ENCODE measurements at places on chromosomes 5 and 9.

- DNase-seq = no peak
Measured at GRCh38 chr9:105958587-105958986, 264.2 kb downstream of the TMEM38B start.

GRCh38 chr9:91126761-91127445 lies 234.8 kb downstream of the AUH start:
- DNase-seq = no peak

DNA sequence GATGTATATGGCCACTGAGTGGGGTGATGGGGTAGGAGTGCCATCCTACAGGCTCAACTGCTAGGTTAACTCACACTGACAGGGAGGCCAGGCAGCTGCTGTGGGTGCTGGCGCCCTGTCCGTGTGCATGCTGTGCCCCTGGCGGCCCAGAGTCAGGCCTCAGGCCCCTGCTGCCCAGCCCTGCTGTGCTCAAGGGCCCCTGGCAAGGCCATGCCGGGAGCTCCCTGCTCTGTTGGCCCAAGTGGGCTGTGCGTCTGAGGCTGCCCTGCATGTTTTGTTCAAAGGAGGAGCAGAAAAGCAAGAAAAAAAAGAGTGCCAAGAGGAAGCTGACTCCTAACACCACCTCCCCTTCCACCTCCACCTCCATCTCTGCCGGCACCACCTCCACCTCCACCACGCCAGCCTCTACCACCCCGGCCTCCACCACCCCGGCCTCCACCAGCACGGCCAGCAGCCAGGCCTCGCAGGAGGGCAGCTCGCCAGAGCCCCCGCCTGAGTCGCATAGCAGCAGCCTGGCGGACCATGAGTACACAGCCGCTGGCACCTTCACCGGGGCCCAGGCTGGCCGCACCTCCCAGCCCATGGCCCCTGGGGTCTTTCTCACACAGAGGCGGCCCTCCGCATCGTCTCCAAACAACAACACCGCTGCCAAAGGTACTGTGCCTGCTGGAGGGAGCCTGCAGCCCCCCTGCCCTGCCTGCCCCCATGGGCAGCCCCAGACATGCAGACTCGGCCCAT lies 100.1 kb downstream of the PHF2 start:
- no peak for DNase-seq

DNA sequence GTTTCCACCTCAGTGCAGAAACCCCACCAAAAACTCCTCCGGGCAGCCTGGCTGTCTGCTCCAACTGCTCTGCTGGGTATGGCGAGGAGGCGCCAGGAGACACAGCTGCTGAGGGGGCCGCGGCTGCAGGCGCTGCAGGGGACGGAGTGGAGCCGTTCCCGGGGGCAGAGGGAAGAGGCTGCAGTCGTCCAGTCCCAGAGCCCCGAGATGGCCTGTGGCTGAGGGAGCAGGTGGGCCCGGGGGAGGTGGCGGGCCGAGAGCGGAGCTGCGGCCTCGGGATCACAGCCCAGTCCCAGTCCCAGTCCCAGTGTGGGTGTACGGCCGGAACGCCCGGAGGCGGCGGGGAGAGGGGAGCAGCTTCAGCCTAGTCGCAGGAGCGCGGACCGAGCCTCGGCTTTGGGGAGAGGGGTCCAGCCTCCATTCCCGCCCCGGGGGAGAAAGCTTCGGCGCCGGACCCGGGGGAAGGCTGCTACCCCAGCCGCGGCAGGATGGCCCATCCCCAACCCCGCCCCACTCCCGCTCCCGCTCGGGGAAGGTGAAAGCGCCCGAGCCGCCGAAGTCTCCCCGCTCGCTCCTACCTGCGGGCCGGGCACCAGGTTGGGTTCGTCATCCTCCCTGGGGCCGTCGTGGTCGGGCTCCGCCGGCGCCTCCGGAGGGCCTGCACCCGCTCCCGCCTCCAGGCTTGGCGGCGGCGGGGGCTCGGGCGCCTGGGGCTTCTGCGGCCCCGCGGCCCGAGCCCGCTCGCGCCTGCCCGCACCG lies 513 bp downstream of the FAM193B start:
- DNase-seq = peak; percentile 31

DNA sequence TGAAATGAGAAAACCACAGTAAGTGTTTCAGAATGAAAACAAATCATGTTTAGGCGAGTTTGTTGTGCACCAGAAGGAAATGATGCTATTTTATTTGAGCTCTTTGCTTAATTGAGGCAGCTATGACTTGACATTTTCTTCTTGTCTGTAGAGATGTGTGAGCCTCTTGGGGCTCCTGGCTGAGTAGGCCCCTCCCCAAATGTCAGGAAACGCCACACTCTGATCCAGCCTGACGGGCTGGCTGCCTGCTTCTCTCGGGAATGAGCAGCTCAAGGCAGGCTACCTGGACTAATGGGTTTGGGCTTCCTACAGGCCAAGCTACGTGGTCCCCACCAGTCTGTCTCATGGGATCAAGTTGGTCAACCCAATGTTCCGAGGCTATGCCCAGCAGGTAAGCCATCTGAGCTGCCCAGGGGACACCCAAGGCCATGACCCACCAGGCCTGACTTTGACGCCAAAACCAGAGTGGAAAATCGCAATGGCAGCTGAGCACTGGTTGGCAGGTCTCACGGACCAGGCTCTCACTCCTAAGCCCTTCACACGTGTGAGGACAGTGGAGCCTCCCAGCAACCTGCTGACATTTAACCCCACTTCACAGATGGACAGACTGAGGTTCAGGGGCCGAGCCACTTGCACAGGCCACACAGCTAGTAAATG lies 29.9 kb downstream of the USP20 start:
- no peak for DNase-seq

DNA sequence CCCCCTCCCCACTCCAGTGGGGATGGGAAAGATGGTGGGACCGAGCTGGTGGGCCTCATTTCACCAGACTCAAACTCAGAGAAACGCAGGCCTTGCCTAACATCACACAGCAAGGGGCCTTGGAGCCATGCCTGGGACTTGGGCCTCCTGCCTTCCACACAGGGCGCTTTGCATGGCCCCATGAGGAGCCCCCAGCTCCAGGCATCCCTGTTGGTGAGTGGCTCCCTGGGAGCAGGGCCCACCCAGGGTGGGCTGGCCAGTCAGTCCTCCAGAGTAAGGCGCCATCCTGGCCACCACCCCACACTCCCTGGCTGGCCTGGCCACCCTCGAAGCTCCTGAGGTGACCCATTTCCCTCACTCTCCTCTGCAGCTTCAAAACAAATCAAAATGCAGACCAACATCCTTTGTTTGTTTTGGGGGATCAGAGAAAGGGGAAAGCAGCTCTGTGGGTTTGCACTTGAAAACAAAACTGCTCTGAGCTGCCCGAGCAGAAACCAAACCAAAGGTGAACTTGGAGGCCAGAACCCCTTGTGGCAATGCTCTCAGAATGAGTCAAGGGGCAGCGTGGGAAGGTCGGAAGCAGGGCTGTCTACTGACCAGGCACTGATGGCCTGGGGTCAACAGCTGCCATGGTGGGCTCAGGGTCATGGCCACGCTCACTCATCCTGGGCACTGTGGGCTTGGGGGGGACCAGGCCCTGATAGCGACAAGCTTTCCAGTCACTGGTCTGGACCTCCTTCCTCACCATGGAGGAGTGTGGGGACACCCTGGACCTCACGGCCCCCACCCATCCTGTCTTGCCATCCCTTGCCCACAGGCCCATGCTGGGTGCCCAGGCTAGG lies 37.0 kb upstream of the VDAC1 start:
- DNase-seq = no peak

GRCh38 chr9:112939418-112939817 lies 48.7 kb upstream of the SLC46A2 start:
- DNase-seq = no peak

- DNase-seq = no peak
Measured at GRCh38 chr5:65663804-65664521, 39.1 kb downstream of the SHLD3 start.

- DNase-seq = no peak
Measured at GRCh38 chr5:102747386-102748166, 7.5 kb upstream of the PAM start.

DNA sequence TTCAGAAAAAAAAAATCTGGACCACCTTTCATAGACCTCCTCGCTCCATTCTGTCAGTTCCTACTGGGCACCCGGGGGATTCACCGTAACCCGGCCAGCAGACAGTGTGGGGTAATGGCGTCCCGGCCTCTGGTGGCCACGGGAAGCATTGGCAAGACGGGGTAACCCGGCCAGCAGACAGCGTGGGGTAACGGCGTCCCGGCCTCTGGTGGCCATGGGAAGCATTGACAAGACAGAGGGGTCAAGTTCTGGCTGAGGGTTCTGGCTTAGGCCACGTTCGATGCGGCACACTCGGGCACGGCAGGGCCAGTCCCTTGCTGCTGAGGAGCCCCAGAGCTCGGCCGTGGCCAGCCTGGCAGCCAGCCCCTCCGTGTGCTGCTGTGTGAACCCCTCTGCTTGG lies 116.2 kb upstream of the RAPGEF1 start:
- DNase-seq = no peak

DNA sequence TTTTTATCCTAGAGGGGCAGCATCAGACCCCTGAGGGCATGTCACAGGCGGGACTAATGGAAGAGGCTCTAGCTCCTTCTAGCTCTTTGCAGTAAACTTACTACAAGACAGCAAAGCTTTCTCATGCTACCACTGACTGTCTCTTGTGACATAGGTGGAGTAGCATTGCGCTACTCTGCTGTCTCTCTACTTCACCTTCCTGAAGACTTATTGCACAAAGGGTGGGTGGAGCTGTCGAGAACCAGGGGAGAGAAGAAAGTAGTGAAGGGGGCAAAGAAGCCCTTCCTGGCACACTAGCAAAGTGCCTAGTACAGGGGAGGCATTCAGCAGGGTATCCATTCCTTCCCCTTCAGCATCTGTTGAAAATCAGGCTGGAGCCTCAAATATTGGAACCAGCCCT lies 36.1 kb upstream of the NEK6 start:
- DNase-seq = no peak

DNA sequence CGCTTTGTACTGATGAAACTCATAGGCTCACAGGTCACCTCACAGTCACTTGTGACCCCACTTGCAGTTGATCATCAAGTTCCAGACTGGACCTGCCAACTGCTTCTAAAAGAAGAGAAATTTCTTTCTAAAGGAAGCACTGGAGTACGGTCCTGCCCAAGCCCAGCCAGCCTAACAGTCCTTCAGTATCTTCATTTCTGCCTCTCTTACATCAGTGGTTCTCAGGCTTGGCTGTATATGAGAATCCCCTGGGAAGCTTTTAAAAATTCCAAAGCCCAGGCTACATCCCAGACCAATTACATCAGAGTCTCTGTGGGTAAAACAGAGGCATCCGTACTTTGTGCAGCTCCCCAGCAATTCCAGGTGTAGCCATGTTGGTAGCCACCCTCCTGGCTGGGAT lies 282.1 kb downstream of the NFIB start:
- no peak for DNase-seq

DNA sequence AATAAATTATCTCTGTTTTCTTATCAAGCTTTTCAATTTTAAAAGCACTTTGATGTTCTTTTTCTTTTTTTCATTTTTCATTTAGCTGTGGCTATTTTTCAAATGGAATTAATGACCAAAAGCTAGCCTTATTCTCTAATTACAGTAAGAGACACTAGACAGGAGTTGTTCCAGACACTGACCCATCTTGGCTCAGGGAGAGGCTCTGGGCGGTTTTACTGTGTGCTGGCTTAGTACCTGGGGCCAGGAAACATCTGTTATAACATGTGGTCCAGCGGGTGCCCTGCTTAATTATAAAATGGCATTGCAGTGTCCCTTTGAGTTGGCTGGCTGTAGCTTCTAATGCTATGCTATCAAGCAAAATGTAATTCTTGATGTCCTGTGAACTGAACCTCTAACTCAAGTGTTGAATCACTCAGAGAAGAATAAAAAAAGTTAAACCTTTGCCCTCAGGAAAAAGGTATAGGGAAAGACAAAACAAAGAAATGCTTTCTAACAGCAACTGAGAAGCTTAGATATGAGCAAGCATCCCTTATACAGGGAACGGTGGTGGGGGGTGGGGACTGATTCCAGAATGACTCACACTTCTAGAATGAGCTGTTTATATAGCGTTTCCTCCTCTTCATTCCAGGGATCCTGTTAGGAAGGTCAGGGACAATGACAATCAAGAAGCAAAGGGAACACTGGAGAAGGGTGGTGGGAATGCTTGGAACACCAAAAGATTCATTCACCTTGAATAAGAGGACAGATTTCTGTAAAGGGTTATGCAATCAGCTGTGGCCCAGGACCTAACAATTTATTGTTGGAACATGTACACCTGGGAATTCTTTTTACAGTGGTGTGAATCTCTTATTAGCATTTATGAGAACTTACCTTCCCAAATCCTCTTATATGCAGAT lies 58.7 kb upstream of the NFIB start:
- DNase-seq = no peak

DNA sequence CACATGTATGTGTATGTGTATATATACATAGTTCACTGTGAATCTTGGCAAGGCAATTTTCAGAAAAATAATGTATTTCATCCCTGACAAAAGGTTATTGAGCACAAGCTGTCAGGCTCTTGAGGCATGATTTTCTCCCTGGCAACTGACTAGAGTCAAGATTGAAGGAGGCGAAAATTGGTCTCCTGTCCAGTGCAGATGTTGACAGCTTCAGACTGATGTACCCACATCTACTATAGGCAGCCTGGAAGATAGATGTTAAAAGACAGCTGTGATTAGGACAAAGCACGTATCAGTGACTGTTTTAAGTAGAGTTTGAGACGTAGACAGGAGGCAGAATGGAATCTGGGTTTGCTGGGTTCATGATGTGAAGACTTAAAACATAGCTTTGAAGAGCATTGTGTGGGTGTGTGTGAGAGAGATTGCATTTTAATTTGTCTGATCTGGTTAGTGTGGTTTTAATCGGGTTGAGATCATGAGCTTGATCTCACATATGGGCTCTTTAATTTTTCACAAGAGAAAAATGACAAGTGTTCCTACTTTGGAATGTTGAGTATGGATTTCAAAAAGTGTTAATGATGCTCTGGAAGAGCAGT lies 39.1 kb downstream of the CTNNA1 start:
- no peak for DNase-seq

GRCh38 chr5:144472221-144472620 lies 301.5 kb downstream of the KCTD16 start:
- no peak for DNase-seq

- no peak for DNase-seq
Measured at GRCh38 chr9:137030538-137031527, 1.1 kb downstream of the FUT7 start.

GRCh38 chr9:82271106-82271561 lies 282.6 kb downstream of the SPATA31D1 start:
- DNase-seq = no peak

DNA sequence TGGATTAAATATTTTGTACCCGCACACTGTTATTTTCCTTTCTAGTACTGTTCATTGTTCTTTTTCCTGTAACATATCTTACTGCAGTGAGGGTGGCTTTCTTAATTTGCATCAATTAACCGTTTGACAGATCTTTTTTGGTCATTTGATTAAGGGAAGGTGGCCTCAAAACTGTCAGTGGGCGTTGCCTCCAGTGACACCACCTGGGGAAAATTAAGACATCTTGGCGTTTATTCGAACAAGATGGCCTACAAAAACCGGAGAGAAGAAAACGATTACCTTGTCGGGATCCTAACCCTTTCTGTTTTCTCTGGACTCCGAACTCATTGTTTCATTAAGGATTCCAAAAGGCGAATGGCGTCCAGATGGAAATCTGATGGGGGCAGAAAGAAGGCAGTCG lies 2.0 kb downstream of the BASP1 start:
- no peak for DNase-seq

Data from activated T-helper 2 cell treated with anti-CD3 and anti-CD28 coated beads, Interferon-gamma antibody, Interleukin-2, Interleukin-4, amounts not matched to agents 10 μg/mL and 5 μg/mL and 100 μg/mL, durations not matched to agents 14 hours and 24 hours and 36 hours (primary cell).